ENCODE measurements at places on chromosomes 6 and 20. TPM values are rescaled to one million over a fixed set of nuclear protein-coding genes. Genes with fewer than 3 reads are reported as not detected.

The CLVS2 gene
- total RNA-seq = 0.69 TPM

The SDCBP2 gene
- 2.3 TPM for total RNA-seq

The TLDC2 gene
- total RNA-seq = 0.34 TPM

- no peaks in the 10 kb centered on the region for H3K36me3 ChIP-seq
- no peak overlapping the region for H3K27ac ChIP-seq
- no peak for DNase-seq
- no peak overlapping the region for H3K4me3 ChIP-seq
Observed at GRCh38 chr6:96013531-96013930, 2.2 kb upstream of the FUT9 start.

GRCh38 chr6:376827-377640 is 14.5 kb upstream of the IRF4 start:
- H3K36me3 ChIP-seq = peaks cover 2% of the 10 kb centered on the region
- H3K27me3 ChIP-seq = peaks cover 39% of the 10 kb centered on the region
- no peaks in the 10 kb centered on the region for H3K4me1 ChIP-seq
- H3K27ac ChIP-seq = no peak overlapping the region

- peak; percentile 73 for DNase-seq
- peaks cover 11% of the 10 kb centered on the region for H3K27me3 ChIP-seq
- peak overlapping the region; percentile 84 for H3K4me3 ChIP-seq
- H3K36me3 ChIP-seq = no peaks in the 10 kb centered on the region
- no peaks in the 10 kb centered on the region for H3K4me1 ChIP-seq
Observed at GRCh38 chr6:53651764-53652401, 13.7 kb downstream of the KLHL31 start.

DNA sequence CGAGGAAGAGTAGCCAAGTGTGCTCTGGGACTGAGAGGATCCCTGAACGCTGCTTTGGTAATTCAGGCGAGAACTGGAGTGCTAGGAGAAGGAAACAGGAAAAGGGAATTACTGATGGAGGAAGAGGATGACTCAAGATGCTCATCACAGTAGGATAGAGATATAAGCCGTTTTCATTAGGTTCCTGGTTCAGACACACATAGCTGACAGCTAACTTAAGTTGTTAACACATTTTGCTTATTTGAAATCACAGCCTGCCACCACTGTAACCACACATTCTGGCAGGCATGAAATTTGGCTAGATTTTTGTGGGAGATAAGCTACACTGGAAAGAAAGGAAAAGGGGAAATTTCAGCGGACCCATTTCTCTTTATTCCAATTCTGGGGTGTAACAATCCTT is 138.2 kb upstream of the SLC22A16 start:
- H3K4me1 ChIP-seq = peaks cover 11% of the 10 kb centered on the region
- no peak for DNase-seq
- H3K27me3 ChIP-seq = no peaks in the 10 kb centered on the region
- H3K27ac ChIP-seq = no peak overlapping the region
- peaks cover 19% of the 10 kb centered on the region for H3K36me3 ChIP-seq

GRCh38 chr6:51934098-51934497 is 153.3 kb downstream of the PKHD1 start:
- H3K27me3 ChIP-seq = no peaks in the 10 kb centered on the region
- no peaks in the 10 kb centered on the region for H3K36me3 ChIP-seq
- DNase-seq = no peak
- H3K27ac ChIP-seq = no peak overlapping the region
- H3K4me3 ChIP-seq = no peak overlapping the region

GRCh38 chr6:29490055-29490454 is 2.3 kb upstream of the MAS1L start:
- DNase-seq = no peak
- no peak overlapping the region for H3K27ac ChIP-seq
- H3K4me1 ChIP-seq = no peaks in the 10 kb centered on the region
- no peak overlapping the region for H3K4me3 ChIP-seq

Data from progenitor cell of endocrine pancreas (in vitro differentiated cells).